Uterus (tissue), 4 donors: ENCODE measurements at places on chromosomes 16 and 17. TPM values are rescaled to one million over a fixed set of nuclear protein-coding genes. Genes with fewer than 3 reads are reported as not detected.

DNA sequence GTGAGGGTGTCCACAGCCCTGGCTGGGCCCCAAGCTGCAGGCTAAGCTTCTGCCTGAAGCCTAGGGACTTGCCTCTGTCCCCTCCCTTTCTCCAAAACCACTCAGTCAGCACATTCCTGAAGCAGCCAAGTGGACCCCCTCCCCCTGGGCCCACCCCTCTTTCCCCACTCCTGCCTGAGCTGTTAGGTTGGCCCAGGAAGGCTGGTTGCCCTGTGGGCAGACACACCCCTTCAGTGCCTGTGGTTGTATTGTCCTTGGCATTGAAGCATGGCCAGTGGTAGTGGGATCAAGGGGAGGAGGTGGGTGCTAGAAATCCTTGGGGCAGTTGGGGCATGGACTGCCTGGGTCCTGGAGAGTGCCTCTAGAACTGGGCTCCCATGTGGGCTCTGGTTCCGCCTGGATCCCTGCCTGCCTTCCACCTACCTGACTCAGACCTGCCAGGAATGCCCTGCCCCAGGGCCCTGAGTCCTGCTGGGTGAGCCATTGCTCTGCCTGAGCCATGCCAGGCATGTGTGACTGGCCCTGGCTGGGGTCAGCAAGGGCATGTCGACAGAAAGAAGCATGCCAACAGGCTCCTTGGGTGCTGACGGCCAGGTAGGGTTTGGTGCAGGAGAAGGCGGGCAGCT, 2.1 kb downstream of the TRAF4 start:
- no peaks in the 10 kb centered on the region for H3K4me1 ChIP-seq
- H3K27ac ChIP-seq = peak overlapping the region; percentile 91
- peak overlapping the region; percentile 77 for H3K4me3 ChIP-seq
- H3K27me3 ChIP-seq = no peaks in the 10 kb centered on the region
- no peak for DNase-seq
- H3K36me3 ChIP-seq = no peaks in the 10 kb centered on the region

Gene FBXL16
- 0.21 TPM for total RNA-seq

Gene MAP2K6
- total RNA-seq = 5.1 TPM

DNA sequence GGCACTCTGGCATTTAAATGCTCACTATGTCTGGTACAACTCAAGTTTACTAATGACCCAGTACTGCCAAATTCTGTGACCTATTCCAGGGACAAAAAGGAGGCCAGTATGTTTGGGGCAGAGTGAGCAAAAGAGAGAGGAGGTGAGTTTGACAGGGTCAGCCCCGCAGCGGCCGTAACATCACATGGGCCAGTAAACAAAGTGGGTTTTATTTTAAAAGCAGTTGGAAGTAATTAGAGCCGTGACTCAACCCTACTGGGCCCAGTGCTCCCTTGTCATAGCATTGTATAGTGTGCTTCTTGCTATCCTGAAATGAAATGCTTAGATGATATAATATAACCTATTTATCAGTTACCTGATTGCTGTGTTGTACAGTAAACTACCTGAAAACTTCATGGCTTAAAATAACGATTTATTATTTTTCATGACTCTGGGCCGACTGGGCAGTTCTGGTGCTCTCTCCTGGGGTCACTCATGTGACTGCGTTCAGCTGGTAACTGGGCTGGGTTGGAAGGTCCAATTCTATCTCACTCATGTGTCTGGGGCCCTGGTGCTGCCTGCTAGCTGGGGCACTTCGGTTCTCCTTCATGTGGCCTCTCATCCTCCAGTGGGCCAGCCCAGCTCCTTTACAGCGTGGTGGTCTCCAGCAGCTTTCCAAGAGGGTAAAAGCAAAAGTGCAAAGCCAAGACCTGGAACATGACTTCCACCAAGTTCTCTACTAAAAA, 27.4 kb downstream of the IQCK start:
- peak overlapping the region; percentile 31 for H3K27ac ChIP-seq
- no peaks in the 10 kb centered on the region for H3K36me3 ChIP-seq
- no peak for DNase-seq
- H3K4me3 ChIP-seq = no peak overlapping the region

Gene KRT15
- total RNA-seq = 0.41 TPM

- H3K4me1 ChIP-seq = no peaks in the 10 kb centered on the region
- no peaks in the 10 kb centered on the region for H3K36me3 ChIP-seq
Observed at GRCh38 chr17:32927201-32927723, 691 bp upstream of the TMEM98 start.

Gene LPCAT2
- 42.1 TPM for total RNA-seq

DNA sequence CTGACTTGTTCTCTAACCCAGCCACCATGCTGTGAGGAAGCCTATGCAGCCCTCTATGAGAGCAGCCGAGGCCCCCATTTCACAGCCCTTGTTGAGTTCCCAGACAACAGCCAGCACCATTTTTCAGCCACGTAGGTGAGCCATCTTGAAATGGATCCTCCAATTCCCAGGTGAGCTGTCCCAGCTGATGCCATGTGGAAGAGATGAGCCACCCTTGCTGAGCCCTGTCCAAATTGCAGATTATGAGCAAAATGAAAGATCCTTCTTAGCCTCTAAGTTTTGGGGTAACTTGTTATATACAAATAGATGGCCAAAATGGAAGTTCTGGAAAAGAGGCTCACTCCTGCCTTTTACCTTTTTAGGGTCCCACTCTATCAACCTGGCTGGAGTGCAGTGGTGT, 25.7 kb upstream of the TIMP2 start:
- H3K36me3 ChIP-seq = no peaks in the 10 kb centered on the region
- H3K4me3 ChIP-seq = no peak overlapping the region
- no peaks in the 10 kb centered on the region for H3K4me1 ChIP-seq
- no peaks in the 10 kb centered on the region for H3K27me3 ChIP-seq
- no peak for DNase-seq

GRCh38 chr17:75008373-75008772, 4.1 kb upstream of the MRPL58 start:
- no peaks in the 10 kb centered on the region for H3K4me1 ChIP-seq
- H3K27ac ChIP-seq = no peak overlapping the region
- H3K27me3 ChIP-seq = no peaks in the 10 kb centered on the region
- no peak overlapping the region for H3K4me3 ChIP-seq

Gene UTS2R
- not detected for total RNA-seq

- H3K27me3 ChIP-seq = no peaks in the 10 kb centered on the region
- DNase-seq = no peak
- no peak overlapping the region for H3K27ac ChIP-seq
- no peak overlapping the region for H3K4me3 ChIP-seq
- H3K4me1 ChIP-seq = no peaks in the 10 kb centered on the region
- no peaks in the 10 kb centered on the region for H3K36me3 ChIP-seq
Observed at GRCh38 chr16:27639561-27640276, 89.8 kb downstream of the KATNIP start.

- H3K4me1 ChIP-seq = no peaks in the 10 kb centered on the region
- no peak for DNase-seq
- H3K27ac ChIP-seq = no peak overlapping the region
- H3K36me3 ChIP-seq = no peaks in the 10 kb centered on the region
Observed at GRCh38 chr17:51672065-51672464, 411.7 kb downstream of the UTP18 start.

- no peaks in the 10 kb centered on the region for H3K4me1 ChIP-seq
- H3K4me3 ChIP-seq = no peak overlapping the region
- no peaks in the 10 kb centered on the region for H3K27me3 ChIP-seq
- no peak for DNase-seq
Observed at GRCh38 chr17:78789663-78790181, 7.6 kb upstream of the CYTH1 start.

Gene JPH3
- total RNA-seq = not detected

DNA sequence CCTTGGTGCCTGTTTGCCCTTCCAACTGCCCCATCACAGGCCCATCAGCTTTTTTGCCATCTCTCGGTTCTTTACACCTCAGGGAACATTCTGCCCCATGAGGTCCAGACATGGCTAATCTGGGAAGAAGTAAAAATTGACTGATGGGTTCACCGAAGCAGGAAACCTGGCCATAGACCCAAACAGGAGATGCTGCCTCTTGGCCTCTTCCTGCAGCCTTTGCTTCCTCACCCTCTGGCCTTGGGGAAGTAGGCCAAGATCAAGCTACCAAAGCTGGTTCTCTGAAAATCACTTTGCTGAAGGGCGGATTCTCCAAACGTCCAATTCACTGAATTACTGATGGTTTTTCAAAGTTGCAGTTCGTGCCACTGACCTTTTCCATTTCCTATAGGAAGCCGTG, 56.1 kb downstream of the ARSG start:
- H3K4me3 ChIP-seq = no peak overlapping the region
- H3K27ac ChIP-seq = no peak overlapping the region
- no peaks in the 10 kb centered on the region for H3K27me3 ChIP-seq
- no peak for DNase-seq
- H3K36me3 ChIP-seq = no peaks in the 10 kb centered on the region
- no peaks in the 10 kb centered on the region for H3K4me1 ChIP-seq

GRCh38 chr17:57968456-57968855, 13.2 kb upstream of the CUEDC1 start:
- no peak overlapping the region for H3K4me3 ChIP-seq
- H3K27me3 ChIP-seq = no peaks in the 10 kb centered on the region
- H3K4me1 ChIP-seq = no peaks in the 10 kb centered on the region
- DNase-seq = no peak
- no peak overlapping the region for H3K27ac ChIP-seq

- DNase-seq = no peak
- no peaks in the 10 kb centered on the region for H3K36me3 ChIP-seq
- H3K4me1 ChIP-seq = no peaks in the 10 kb centered on the region
- no peak overlapping the region for H3K27ac ChIP-seq
- H3K27me3 ChIP-seq = no peaks in the 10 kb centered on the region
Observed at GRCh38 chr16:77652399-77652798, 69.9 kb upstream of the NUDT7 start.

- H3K36me3 ChIP-seq = no peaks in the 10 kb centered on the region
- no peaks in the 10 kb centered on the region for H3K27me3 ChIP-seq
- H3K27ac ChIP-seq = no peak overlapping the region
Observed at GRCh38 chr17:33779234-33779591, 475.9 kb upstream of the CCL2 start.

DNA sequence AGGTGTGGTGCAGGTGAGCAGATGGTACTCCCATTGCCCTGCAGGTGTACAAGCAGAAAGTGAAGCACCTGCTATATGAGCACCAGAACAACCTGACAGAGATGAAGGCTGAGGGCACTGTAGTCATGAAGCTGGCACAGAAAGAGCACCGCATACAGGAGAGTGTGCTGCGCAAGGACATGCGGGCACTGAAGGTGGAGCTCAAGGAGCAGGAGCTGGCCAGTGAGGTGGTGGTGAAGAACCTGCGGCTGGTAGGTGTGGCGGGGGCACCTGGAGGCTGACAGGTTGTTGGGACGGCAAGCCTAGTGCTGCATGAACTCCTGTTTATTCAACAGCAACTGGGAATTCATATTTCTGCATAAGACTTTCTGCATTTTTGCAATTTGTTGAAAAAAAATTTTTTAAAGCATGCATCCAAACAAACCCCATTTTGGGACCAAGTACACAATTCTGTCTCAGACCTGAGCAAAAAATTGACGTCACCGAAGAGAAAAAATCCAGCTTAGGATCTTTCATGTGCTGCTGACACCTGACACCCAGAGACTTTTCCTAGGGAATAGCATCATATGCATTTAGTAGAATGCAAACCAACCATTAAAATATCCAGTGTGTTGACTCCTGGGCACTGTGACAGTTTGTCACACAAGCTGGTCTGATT, 13.5 kb upstream of the DBNDD1 start:
- H3K36me3 ChIP-seq = no peaks in the 10 kb centered on the region
- H3K27ac ChIP-seq = no peak overlapping the region
- H3K27me3 ChIP-seq = no peaks in the 10 kb centered on the region
- H3K4me1 ChIP-seq = no peaks in the 10 kb centered on the region
- no peak overlapping the region for H3K4me3 ChIP-seq

- H3K4me3 ChIP-seq = no peak overlapping the region
- H3K36me3 ChIP-seq = no peaks in the 10 kb centered on the region
- DNase-seq = no peak
- no peaks in the 10 kb centered on the region for H3K4me1 ChIP-seq
- H3K27ac ChIP-seq = no peak overlapping the region
- H3K27me3 ChIP-seq = no peaks in the 10 kb centered on the region
Observed at GRCh38 chr16:49489686-49490320, 116.2 kb downstream of the C16orf78 start.

DNA sequence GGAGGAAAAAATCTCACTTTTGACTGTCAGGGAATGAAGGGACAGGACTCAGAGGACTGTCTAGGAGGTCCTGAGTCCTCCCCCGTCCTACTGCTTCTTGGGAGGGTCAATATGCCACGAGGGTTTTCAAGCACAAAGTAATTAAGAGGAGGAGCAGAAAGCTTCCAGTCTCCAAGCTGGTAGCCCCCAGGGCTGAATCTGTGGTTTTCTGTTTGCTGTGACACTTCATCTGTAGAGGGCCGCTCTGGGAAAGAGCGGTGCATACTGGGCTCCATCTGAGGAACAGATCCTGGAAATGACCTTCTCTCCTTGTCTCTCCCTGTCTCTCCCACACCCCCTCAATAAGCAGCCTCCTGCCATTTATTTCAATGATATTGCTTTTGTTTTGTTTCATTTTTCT, 180.1 kb upstream of the SDK2 start:
- H3K27me3 ChIP-seq = no peaks in the 10 kb centered on the region
- no peak overlapping the region for H3K4me3 ChIP-seq
- no peak for DNase-seq
- H3K27ac ChIP-seq = no peak overlapping the region
- H3K4me1 ChIP-seq = no peaks in the 10 kb centered on the region

DNA sequence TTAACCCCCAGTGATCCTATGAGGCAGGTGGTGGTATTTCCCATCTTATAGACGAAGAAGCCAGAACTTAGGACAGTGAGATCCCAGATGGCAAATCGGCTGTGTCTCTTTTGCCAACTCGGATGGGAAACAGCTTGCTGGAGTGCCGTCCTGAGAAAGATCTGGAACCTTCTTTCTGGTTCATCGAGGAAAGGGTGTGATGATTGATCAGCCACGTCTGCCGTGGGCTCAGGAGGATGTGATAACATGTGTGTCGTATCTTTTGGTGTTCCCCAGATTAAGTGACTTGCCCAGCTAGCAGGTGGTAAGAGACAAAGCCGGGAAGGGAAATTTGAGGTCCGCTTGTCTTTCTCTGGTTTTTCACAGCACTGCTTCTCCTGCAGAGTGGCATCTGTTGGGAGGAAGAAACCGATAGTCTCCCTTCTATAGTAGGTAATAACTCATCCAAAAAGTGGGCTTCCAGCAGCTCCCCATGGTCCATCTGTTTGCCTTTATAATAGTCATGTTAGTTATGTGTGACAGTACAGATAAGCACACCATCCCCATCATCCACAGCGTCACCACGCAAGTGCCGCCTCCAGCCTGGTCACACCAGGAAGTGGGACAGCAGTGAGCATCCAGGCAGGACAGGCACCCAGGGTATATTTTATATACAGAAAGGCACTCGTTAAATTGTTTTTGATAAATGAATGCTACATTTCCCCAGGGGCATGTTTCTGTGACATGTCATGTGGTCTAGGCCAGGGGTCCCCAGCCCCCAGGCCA, 175.5 kb downstream of the KATNIP start:
- no peaks in the 10 kb centered on the region for H3K27me3 ChIP-seq
- no peak for DNase-seq
- no peaks in the 10 kb centered on the region for H3K36me3 ChIP-seq

Gene HS3ST2
- total RNA-seq = not detected
